ENCODE measurements at places on chromosomes 12 and 14. TPM values are rescaled to one million over a fixed set of nuclear protein-coding genes. Genes with fewer than 3 reads are reported as not detected.

Gene HOXC12
- not detected for total RNA-seq

Gene FSCB
- not detected for total RNA-seq

Gene RND1
- total RNA-seq = 4.1 TPM

Gene TAS2R50
- 0.20 TPM for total RNA-seq

Gene NFYB
- total RNA-seq = 12.1 TPM

Gene TMEM30B
- 0.20 TPM for total RNA-seq

Gene TMEM119
- 0.94 TPM for total RNA-seq

Gene RHOJ
- total RNA-seq = 20.3 TPM

Gene PTPN11
- total RNA-seq = 65.5 TPM

Measured in mammary microvascular endothelial cell (primary cell).